ENCODE measurements at places on chromosomes 4 and X.

DNA sequence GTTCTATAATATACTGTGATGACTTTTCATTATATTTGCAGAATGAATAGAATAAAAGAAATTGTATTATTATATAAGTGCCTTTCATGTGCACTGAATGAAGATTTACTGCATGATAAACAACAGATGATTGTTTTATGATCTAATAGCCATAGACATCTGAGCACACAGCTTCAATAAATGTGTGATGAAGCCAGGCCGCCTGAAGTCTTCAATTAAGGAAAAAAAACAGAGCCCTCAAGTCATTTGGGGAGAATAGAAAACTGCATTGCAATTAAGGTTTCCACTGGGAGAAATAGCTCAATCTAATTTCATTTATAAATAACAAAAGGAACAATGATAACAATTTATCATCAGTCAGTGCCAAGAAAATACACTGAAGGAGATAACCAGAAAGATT is 955.2 kb downstream of the FSTL5 start:
- DNase-seq = no peak

DNA sequence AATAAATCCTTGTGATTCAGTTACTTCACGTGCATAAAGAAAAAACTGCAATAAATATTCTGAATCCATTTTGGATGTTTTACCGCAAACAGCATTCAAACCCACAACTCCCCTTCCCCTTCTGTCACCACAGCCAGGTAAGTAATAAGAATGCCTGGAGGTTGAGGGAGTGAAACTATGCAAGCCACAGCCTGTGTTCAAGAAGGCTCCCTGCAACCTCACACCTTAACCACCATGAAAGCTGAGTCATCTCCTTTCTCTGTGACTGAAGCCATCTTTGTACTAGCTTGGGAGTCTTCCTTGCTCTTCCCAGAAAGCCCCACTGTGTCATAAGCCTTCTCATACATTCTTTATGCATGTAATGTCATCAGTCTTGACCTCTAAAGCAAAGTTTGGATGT is 297.0 kb upstream of the PUDP start:
- DNase-seq = no peak

GRCh38 chrX:149022485-149022884 is 482.6 kb downstream of the IDS start:
- DNase-seq = no peak

- no peak for DNase-seq
These were observed 99.7 kb downstream of the IL1RAPL2 start for GRCh38 chrX:104665691-104666090.

DNA sequence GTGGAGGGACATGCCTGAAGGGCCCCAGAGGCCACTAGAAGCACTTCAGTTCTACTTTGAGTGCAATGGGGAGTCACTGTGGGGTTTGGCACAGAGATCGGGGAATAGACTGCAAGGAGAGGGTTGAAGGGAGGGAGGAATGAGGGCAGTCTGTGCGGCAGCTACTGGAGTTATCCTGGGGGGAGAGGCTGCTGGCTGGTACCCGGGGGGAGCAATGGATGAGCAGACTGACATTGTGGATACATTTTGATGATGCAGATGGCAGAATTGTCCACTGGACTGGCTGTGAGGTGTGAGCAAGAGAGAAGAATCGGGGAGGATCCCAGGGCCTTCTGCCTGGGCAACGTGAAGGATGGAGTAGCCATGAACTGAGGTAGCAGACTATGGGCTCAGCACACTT is 2.8 kb upstream of the MAMLD1 start:
- no peak for DNase-seq

GRCh38 chr4:153211986-153212728 is 7.9 kb downstream of the TRIM2 start:
- no peak for DNase-seq

DNA sequence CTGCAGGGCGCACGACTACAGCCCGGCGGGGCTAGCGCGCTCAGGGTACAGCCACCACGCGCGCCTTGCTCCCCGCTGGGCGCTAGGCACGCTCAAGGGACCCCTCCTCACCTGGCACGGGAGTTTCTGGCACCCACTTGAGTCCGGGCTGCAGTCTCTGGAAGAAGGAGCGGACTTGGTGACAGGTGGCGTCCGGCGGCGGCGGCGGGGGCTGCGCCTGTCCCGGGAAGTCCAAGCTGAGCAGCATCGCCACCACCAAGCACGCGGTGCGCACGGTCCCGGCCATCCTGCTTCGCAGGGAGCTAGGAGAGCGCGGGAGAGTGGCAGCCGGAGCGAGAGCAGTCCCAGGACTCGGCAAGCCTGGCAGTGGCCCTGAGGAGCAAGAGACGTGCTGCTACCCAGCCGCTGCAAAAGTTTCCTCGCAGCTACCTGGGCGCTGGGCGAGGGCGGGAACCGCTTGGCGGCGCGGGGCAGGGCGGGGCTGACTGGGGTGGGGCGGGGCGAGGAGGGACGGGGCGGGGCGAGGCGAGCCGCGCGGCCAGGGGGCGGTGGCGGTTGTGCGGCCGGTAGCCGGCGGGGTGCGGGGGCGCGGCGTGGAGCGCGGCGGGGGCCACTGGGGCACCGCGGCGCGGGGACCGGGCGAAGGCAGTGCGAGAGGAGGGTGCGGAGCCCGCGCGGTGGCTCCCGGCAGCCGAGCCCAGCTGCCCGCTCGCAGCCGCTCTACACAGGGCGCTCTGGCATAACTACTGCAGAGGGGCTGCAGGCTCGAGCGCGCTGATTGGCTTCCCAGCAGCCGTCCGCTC is at the start of gene GPC3:
Gene GPC3, minus strand, starts transcription at position 431 of the 803 bp plus-strand sequence.
- peak; percentile 21 for DNase-seq

DNA sequence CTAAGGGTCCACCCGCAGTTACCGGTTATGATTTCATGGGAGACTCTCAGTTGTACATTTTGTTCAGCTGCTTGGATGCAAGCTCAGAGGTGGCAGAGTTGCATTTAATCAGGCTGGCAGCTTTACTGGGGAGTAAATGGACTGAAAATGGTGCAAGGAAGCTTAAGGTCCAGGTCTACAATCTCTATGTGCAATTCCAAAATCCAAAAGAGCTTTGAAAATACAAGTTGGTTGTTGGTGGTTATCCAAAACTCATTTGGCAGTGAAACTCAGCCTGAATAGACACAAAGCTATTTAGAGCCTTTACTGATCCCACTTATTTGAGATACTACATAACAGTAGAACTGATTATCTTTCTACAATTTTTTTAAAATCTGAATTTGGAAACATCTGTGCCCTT is 11.8 kb upstream of the ZFP42 start:
- no peak for DNase-seq

GRCh38 chr4:119041951-119042560 is 93.6 kb upstream of the MYOZ2 start:
- peak; percentile 6 for DNase-seq

DNA sequence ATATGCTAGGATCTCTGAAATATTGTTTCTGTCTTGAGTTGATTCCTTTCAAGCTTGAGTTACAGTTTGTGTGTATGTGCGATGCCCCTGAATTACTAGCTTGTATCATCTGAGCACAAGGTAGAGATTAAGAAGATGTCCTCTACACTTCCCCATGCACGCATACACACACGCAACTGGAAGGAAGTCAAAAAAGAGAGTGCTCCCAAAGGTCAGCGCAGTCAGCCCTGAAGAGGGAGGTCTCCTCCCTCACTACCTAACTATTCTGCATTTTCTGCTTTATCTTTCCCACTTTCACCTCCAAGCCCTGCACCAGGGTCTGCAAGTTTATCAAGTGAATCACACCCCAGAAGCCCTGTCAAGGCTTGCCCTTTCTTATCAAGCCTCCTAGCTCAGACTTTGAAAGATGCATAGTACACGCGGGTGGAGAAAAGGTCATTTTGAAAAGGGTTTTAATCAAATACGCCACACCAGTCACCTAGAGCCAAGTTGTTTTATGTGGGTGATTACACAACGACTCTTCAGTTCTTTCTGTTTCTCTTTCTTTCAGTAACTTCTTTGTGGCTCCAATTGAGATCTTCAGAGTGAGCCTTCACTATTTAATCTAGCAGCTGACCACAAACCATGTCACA is 127.7 kb downstream of the ASB9 start:
- no peak for DNase-seq
